ENCODE measurements at places on chromosomes 5 and 9.

DNA sequence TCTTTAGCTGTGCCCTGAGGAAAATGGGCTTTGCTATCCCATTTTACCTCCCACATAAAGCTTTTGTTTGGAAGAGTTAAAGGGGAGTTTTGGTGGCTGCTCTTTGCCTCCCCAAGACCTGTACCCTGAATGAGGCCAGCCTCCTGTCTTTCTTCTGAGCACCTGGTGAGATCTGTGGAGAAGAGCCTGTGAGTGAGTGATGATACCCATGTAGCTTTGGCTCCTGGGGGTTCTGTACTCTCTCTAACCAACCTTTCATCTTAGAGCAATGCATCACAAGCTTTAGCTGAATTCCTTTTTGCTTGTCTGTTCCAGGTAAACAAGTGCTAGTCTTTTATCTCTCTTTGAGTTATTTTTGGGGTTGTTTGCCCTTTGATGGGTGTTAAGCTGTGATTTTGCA is 73.6 kb downstream of the SCAMP1 start:
- DNase-seq, result no peak

DNA sequence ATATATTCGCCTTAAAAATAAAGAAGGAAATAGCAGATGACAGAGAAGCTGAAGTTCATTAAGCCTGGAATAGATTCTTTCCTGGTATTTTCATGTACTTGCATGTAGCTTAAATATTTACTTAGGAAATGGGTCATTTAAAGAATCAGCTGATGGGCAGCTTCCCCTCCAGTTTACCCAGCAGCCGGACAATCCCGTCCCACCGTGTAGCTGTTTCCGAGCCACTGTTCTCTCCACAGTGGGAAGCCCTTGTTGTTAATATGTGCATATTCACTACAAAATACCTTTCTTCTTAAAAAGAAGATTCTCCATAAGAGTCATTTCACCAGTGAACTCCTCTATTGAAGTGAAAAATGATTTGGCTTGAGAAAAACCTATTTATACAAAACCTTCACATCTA is 187.0 kb downstream of the FANCC start:
- no peak for DNase-seq

DNA sequence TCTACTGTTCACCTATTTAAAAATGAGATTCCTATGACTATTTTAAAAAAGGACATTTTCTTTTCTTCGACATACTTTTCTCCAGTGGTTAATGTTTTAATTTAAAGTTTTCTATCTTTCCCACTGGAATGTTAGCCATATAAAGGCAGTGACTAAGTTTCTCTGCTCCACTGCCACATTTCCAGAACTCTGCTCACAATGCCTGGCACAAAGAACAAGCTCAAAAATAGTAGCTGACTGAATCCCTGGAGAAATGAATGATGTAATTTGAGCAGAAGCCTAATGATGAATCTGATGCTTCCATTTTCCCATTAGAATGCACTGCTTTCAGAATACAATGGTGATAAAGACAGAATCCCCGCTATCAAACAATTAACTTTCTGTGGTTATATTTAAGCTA is 817.8 kb downstream of the MTRR start:
- no peak for DNase-seq

- DNase-seq, result no peak
Observed at GRCh38 chr5:10761933-10762775, 1.1 kb upstream of the DAP start.

GRCh38 chr9:108834959-108835665 is 20.7 kb downstream of the ACTL7B start:
- no peak for DNase-seq

- no peak for DNase-seq
Observed at GRCh38 chr5:112183103-112183711, 235.9 kb downstream of the EPB41L4A start.

All from activated naive CD4-positive, alpha-beta T cell treated with anti-CD3 and anti-CD28 coated beads, Interleukin-2, amount 50 U/mL, for 16 hours (primary cell).